Dermis microvascular lymphatic vessel endothelial cell (primary cell): ENCODE measurements at places on chromosomes 16 and 17. TPM values are rescaled to one million over a fixed set of nuclear protein-coding genes. Genes with fewer than 3 reads are reported as not detected.

DNA sequence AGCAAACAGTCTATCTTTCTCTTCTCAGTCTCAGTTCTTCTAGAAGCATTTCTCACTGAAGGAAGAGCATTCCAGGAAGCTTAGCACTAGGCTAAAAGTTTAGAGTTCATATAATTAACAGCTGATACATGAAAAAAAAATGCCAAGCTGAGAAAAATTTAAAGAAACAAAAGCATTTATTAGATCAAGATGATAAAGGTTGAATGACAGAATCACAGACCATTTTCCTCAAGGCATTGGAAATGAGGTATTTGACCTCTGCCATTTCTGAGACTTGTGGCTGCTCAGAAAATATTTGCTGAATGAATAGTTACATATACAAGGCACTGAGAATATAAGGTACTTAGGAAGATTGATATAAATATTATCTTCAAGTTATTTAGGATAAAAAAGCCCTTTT is 901.6 kb upstream of the GOT2 start:
- no peak for DNase-seq

GRCh38 chr17:78414178-78415162 is 36.0 kb downstream of the PGS1 start:
- DNase-seq, result no peak

- DNase-seq, result no peak
These were observed 3.8 kb downstream of the IL21R start for GRCh38 chr16:27405546-27406451.

DNA sequence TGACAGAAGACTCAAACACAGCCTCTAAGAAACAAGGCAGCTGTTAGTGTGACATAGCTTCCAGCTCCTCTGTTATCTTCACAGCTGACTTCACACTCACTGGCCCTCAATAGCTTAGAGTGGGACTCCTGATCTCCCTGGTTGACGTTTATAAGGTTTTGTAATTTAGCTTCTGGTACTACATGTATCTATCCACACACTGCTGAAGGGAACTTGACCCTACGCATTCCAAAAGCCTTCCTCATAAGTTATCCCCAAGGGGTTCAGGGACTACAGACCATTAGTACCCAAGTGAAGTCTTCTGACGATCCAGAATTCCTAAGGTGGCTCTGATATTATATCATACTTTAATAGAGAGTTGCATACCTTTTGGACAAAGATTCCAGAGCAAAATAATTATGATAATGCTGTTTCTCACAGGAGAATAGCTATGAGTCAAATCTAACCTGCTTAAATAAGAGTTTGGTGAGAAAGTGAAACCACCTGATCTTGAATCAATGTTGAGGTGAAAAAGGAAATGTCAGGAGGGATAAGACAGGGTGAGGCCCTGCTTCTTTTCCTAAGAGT is 14.5 kb downstream of the ACACA start:
- DNase-seq, result no peak

DNA sequence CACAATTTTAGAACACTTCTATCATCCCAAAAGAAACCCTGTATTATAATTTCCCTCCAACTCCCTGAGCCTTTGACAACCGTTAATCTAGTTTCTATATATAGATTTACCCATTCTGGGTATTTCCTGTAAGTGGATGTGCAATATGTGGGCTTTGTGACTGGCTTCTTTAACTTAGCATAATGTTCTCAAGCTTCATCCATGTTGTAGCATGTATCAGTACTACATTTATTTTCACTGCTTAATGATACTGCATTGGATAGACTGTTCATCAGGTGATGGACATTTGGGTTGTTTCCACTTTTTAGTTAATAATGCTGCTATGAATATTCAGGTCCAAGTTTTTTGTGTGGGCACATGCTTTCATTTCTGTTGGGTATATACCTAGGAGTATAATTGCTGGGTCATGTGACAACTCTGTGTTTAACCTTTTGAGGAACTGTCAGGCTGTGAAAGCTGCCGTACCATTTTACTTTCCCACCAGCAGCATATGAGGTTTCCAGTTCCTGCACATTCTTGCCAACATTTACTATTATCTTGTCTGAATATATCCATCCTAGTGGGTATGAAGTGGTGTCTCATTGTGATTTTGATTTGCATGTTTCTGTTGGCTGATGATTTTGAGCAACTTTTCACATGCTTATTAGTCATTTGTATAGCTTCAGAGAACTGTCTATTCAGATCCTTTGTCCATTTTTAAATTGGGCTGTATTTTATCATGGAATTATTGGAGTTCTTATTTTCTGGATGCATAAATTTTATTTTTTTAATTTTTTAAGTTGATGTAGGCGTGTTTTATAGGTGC is 16.4 kb downstream of the REXO5 start:
- no peak for DNase-seq

CACNG3 gene
- total RNA-seq, result not detected in 2 replicates

IL34 gene
- total RNA-seq, result 4.9 and 6.7 TPM in 2 replicates
